NCI-H2171 treated with DMSO at 0.1 percent for 48 hours (cell line): ENCODE measurements at places on chromosomes 3 and 15.
A peak's percentile ranks its signal among the peaks of the same experiment; 100 is the strongest.

DNA sequence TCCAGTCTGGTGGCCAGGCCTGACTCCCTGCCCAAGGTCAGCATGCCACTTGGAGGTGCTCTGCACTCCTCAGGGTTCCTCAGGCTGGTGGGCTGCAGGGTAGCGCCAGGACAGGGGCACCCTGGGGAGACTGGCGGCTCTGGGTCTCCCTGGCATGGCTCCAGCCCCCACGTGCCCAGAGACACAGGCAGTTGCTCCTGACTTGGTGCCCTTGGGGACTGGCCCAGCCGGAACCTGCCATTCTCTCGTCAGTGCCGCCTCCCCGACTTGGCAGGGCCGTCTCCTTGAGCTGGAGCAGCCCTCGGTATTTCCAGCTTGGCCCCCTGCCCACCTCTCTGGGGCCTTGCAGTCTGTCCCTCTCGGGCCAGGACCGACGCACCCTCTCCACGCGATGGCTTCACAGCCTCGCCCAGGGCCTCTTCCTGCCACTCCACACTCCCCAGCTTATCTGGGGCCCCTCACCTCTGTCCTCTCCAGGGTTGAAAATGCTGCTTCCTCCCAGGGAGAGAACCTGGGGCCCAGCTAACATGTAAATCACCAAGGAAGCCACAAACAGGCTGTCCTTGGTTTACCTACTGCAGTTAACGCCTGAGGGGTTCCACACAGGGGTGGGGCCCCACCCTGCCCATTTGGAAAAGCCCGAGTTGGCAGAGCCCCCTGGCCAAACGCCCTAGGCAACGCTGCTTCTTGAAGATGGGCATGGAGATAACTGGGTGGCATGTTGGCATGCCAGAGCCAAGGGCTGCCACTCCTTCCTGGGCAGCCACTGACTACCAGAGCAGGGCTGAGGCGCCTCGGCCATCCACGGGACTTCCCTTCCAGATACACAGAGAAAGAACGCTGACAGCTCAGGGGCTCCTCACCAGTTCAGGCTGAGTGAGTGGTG is 61.4 kb downstream of the SMAD6 start:
- peak; percentile 11 for DNase-seq

DNA sequence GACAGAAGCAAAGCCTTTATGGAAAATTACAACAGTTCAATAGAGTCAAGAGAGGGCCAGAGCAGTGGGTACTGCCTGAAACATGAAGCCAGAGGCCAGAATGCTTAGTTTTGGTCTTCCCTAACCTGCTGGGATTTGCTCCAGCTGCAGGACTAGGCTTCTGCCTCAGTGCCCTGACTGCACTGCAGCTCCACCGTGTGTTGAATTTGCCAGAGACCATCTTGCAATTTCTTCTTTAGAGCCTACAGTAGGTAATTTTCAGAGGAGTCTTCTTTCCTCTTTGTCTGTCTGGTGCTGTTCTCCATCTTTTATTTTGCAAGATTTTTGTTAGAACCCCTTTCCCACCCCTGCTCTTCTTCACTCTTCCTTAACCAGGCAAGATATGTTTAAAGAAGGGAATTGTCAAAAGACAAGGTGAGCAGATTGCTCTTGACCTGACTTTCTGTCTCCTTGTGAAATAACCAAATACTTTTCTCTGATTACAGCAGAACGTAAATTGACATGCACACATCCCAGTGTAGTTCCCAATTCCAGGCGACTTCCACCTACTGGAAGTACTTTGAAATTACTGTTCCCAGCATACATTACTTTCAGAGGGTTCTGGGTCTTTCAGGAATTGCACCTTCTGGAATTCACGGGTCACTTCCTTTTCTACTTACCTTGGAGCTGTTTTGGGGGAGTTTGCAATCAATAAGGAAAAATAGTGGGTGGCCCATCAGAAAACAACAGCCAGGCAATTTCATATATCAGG is 161.2 kb downstream of the MINAR1 start:
- DNase-seq, result no peak

- DNase-seq, result no peak
Measured at GRCh38 chr3:128282380-128283196, 129.3 kb downstream of the EEFSEC start.

DNA sequence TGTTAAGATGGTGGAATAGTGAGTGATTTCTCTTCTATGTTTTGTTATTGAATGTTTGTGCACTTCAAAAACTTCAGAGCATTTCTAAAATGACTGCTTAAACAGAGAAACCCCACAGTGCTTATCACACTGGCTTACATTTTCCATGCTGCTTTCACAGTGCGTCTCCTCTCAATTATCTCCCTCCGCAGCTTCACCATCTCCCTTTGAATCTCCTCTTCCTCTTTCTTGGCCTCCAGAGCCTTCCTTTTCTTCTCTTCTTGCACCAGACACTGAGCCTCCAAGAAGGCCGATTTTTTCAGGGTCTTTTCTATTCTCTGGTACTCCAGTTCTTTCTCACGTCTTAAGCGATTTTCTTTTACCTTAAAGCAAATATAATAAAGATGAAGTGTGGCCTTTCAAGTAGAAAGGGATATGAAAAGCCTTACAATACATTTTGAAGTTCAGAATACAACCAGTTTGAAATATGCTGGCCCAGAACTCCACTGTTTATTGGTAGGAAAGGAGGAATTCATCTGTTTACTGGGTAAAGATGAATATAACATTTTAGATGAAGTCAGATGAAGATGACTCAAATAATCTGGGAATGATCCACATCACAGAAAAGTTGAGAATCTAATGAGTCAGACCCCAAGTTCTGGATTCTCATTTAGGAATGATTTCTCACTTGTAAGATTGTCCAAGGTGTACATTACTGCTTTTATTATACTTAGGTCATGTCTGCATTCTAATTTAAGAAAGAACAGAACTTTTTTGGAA is 21.4 kb downstream of the CCDC191 start:
- no peak for DNase-seq

- peak; percentile 74 for DNase-seq
Measured at GRCh38 chr3:141812084-141812483, 48.9 kb downstream of the GRK7 start.

DNA sequence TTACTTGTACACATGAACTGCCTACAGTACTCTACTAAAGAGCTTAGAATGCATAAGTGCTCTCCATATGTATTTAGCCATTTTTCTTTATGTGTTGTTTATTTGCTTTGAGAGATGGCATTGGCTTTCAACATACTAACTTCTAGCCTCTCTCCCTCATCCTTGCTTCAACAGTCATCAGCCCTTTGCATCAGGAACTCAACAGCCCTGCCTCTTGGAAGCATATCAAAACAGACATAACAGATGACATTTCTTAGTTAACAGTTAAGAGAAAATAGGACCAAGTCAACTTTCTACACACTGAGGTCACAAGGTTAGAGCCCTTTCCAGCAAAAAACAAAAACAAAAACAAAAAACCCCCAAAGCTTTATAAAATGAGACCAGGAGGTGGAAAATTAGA is 145.6 kb downstream of the TCF12 start:
- DNase-seq, result no peak

DNA sequence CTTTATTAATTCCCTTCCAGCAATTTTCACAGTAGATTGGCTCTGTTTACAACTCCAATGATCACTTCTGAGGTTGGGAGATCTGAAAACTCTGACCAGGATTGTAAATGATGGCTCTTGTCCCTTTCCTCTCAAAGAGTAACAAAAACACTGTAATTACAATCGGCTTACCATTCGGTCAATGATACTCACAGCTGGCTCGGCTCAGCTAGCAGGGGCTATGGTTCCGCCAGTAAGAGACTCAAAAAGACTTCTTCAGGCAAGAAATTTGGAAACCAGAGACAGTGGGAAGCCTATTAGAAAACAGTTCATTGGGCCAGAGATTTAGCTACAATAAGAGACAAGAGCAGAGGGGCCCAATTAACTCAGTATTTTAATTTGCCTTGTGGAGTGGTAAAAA is 96.6 kb downstream of the LRRC3B start:
- DNase-seq, result no peak

DNA sequence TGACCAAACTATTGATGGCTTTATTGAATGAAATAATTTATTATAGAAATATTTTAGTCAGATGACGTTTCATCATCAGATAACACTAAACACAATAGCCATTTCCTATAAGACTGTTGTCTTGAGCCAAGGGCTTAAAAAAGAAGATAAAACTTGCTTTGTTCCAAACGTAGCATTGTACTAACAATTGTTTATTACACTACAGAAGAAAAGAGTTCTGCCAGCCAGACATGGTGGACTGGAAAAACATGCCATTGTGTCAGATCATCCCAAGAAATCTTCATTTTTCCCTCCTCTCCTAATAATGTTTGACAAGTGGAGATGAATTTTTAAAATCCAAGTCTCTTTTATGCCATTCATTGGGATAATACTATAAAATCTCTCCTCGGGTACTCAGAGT is 203.3 kb downstream of the CDIN1 start:
- no peak for DNase-seq

- DNase-seq, result no peak
Measured at GRCh38 chr3:193842029-193842798, 249.2 kb downstream of the OPA1 start.

DNA sequence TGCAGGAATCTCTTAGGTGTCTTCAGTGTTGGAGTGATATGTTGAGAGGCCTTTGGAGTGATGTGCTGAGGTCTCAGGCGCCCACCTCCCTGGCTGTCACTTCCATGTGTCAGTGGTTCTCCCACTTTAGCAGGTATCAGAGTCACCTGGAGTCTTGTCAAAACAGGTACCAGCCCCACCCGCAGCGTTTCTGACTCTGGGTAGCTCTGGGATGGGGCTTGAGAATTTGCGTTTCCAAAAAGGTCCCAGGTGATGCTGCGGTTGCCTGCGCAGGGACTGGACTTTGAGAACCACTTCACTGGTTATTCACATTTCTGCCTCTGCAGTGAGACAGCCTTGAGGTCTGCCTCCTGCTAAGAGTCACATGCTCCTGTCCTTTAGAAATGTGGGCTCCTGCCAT is 15.5 kb downstream of the UMPS start:
- no peak for DNase-seq

DNA sequence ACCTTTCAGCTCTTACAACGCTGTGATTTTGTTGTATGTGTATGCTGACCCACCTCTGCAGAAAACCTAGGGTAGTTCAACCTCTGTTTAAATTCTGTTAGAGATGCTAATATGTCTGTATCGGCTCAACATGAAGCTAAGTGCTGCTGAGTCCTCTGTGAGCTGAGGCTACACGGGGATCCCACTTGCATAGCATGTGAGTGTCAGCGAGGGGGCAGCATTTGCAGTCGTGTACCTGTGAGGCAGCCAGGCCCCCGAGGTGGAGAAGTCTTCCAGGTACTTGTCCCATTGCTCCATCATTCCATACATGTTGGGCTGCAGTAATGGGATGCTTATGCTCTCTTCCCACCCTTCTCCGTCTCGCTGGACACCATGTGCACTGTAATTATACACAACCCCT is 3.7 kb downstream of the MKRN2OS start:
- DNase-seq, result no peak

DNA sequence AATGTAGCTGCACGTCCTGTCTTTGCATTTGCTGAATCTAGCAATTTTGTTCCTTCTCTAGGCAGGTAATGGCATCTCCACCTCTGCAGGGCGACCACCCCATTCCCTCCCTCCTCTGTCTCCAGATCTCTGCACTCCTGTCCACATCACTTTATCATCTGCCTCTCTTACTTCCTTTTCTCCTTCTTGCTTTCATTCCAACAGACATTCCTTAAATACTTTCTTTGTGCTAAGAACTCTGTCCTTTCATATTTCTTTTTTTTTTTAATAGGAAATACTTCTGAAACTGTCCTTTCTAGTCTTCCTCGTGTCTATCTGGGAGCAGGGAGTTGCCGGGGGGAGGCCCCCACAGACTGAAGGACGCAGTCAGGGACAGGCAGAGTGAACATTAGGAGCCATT is 7.2 kb downstream of the ITIH3 start:
- DNase-seq, result no peak
